Stimulated activated CD8-positive, alpha-beta memory T cell treated with anti-CD3 and anti-CD28 coated beads, Interleukin-4, amount 100 ng/mL, for 1 hour (primary cell): ENCODE measurements at places on chromosomes 16 and 17.

GRCh38 chr16:58497935-58498334, 2.0 kb upstream of the NDRG4 start:
- DNase-seq = no peak

GRCh38 chr16:22139008-22139407, 23.3 kb upstream of the SDR42E2 start:
- no peak for DNase-seq

GRCh38 chr17:48051706-48052486, 3.7 kb downstream of the NFE2L1 start:
- no peak for DNase-seq

- DNase-seq = no peak
Observed at GRCh38 chr16:20300312-20301097, 26.8 kb downstream of the GP2 start.

- DNase-seq = no peak
Observed at GRCh38 chr17:66283971-66284370, 18.4 kb upstream of the PRKCA start.

- no peak for DNase-seq
Observed at GRCh38 chr17:16432017-16432416, 16.6 kb downstream of the TRPV2 start.

DNA sequence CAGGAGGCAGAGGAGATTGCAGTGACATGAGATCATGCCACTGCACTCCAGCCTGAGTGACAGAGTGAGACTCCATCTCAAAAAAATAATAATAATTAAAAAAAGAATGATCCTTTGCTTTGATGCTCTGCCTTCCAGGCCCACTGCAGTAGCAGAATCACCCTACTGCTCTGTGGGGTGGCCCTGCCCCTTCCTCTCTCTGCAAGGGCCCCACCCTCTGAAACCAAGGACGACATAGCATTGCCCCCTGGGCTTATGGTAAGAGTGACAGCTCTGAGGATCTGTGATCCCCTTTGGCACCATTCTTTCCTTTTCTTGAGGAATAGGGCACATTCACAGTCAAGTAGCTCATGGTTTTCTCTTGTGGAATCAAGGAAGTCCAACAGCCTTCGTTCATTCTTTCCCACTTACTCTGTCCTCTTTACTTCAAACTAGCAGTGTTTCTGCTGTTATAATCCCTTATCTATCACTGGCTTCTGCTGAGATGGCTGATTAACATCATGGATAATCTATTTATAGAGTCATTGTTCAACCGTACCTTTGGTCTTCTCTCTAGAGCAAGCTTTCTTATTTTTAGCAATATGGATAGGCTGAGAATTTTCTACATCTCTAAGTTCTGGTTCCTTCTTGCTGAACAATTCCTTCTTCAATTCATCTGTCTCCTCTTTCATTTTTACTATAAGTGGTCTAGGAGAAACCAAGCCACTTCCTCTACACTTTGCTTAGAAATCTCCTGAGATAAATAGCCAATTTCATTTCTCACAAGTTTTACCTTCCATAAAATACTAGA, 14.1 kb downstream of the RAD51C start:
- no peak for DNase-seq

DNA sequence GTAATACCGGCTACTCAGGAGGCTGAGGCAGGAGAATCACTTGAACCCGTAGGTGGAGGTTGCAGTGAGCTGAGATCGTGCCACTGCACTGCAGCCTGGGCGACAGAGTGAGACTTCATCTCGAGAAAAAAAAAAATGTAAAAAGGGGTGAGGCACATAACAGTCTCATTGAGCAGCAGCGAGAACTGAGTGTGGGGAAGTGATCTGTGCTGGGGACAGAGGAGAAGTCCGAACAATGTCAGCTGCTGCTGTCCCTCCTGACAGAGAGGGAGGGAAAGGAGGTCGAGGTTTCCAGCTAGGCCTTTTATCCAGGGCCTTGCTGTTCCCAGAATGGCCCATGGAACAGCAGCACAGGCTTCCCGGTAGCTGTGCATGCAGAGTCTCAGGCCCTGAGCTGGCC, 14.0 kb downstream of the C16orf74 start:
- no peak for DNase-seq

GRCh38 chr16:70694868-70695218, 9.0 kb upstream of the MTSS2 start:
- no peak for DNase-seq

GRCh38 chr17:34565713-34566112, 13.7 kb upstream of the TMEM132E start:
- DNase-seq = no peak

GRCh38 chr16:11966173-11966572, 1.2 kb downstream of the TNFRSF17 start:
- no peak for DNase-seq

- DNase-seq = no peak
Observed at GRCh38 chr17:49312722-49313121, 49.3 kb downstream of the ZNF652 start.

DNA sequence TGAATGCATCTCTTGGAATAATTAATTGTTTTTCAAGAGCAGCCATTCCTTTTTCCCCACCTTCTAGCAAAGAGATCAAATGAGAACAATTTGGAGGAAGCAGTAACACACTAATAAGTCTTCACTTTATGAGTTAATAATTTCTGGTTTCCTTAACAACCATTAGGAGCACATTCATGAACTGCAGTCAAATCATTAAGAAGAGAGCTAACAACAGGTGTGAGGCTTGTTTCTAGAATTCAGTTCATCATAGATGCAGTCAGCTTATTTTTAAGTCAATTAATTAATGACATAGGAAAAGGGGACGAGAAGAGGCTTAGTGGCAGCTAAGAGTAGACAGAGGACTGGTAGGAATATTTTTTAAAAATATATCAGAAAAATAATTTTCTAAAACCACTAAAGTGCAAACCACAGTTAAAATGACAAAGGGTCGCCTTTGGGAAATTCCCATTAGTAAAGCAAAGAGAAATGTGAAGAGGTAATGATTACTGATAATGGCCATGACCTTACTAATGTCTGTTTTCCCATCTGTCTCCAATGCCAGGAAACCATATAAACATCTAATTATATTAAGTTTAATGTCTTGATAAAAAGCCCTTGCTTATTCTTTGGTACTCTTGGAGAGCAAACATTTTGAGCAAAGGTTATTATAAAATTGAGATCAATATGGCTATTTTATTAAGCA, 184.2 kb downstream of the KCNJ2 start:
- DNase-seq = no peak

GRCh38 chr17:2794111-2794803, 2.0 kb upstream of the RAP1GAP2 start:
- DNase-seq = no peak

DNA sequence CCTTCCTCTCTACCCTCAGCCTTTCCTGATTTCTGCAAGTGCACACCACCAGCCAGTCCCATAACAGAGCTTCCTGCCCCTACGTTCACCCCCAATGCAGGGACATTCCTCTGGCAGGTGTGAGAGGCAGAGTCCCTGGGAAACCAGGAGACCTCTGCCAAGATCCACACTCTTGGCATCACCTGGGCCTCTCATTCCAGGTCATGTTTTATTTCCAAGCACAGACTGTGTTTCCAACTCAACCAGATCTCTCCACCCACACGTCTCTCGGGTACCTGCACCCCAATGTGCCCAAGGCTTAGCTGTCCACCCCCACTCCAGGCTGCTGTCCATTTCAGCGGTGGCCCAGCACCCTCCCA, 21.0 kb upstream of the PHB1 start:
- DNase-seq = no peak

GRCh38 chr17:47701608-47702007, 7.6 kb downstream of the TBKBP1 start:
- no peak for DNase-seq

- DNase-seq = no peak
Observed at GRCh38 chr17:61389670-61390478, 9.8 kb upstream of the TBX2 start.

DNA sequence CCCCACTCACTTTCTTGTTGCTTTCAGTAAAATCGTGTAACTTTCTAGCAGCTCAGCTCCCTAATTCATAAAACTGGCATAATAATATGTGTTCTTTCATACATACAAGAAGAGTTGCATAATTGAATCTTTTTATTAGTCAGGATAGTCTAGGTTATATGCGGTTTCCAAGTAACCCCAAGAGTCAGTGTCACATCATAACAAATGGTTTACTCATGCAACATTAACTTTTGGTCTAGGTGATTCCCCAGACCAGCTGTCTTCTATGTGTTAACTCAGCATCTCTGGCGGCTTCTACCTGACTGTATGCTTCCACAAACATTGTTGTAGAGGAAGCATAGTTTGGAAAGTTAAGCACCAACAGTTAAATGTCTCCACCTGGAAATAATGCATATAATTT, 1000.4 kb downstream of the CDH11 start:
- DNase-seq = no peak

DNA sequence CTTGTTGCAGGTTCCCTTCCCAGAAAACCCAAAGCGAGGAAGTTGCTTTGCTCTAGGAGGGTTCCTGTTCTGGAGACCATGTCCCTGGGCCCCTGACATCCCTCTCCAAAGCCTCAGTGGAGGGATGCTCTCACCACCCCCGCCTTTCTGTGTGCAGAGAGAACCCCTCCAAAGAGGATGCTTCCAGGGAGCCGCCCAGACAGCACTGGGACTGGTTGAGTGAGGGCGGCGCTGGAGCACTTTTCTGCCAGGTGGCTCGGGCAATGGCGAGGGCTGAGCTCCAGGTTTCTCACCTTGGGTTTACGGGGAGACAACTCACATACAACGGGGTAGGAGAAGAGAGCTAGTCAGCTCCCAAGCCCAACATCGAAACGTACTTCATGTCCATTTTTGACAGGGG, 7.3 kb downstream of the EMC6 start:
- DNase-seq = no peak

DNA sequence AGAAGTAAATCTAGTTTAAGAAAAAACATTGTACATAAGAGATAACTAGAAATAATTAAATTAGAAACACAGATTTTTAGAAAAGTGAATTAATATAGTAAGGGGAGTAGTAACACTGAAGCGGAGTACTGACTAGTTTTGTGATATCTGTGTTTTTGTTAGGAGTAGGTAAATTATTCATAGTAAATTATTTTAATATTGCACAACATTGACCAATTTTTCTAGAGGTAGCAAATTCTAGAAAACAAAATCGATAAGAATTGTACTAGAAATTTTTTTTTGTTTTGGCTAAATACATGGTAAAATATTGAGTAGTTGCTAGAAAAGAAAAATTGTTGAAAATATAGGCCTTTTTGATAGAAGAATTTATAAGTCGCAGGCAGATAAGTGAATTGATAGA, 156.5 kb downstream of the CHD9 start:
- DNase-seq = no peak

DNA sequence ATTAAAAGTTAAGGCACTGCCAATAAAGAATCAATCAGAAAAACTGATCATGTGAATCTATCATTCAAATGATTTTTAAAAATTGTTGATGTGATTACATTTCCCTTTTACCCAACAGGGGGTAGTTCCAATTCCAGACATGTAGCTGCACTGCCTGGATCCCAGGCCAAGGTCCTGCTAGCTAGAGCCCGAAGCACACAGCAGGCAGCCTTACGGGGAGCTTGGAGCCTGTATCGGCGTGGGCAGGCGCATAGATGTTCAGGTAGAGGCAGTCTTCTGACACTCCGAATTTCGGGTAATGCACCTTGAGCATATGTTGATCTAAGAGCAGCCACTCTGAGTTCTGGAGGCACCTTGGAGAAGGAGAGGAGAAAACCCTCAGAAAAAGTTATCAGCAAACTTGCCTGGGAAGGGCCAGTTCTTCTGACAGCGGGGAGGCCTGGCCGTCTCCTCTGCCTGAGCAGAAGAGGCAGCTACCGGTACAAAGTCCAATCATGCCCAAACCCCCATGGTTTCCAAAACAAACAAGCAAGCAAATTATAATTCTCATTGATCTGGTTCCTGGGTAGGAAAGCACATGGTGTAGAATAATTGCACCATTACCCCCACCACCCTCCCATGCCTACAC, 3.6 kb downstream of the CES5A start:
- DNase-seq = no peak

DNA sequence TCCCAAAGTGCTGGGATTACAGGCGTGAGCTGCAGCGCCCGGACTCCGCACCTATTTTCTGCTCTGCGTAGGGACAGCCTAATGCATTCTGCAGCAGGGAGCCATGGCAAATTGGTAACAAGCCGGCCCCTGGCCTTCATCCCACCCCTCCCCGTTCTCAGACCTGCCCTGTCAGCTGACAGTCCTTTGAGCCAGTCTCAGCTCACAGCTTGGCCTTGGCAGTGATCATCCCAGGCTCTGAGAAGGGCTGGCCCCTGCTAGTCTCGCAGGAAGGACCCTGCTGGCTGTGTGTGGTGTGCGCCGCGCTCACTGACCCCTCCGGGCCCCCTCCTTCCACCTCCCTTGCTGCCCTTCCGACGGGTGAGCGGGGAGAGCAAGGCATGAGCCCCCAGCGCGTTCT, 10.3 kb upstream of the NPTX1 start:
- no peak for DNase-seq

GRCh38 chr16:535446-536405, 8.2 kb downstream of the CAPN15 start:
- DNase-seq = no peak

- DNase-seq = no peak
Observed at GRCh38 chr16:74451951-74452758, 30.9 kb upstream of the CLEC18B start.

DNA sequence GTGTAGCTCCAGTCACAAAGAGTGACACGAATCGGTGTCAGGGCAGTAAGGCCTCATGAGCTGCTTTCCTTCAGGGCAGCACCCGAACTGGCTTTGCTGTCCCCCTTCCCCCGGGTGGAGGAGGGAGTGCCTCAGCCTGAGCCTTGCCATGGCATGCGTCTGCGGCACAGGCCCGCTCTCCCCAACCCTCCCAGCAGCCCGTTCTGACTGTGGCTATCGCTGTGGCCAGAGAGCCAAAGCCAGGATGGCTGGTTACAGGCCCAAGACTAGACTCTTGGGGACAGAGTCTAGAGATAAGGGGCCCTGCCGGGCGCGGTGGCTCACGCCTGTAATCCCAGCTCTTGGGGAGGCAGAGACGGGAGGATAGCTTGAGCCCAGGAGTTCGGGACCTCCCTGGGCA, 25.9 kb downstream of the CLUH start:
- no peak for DNase-seq

DNA sequence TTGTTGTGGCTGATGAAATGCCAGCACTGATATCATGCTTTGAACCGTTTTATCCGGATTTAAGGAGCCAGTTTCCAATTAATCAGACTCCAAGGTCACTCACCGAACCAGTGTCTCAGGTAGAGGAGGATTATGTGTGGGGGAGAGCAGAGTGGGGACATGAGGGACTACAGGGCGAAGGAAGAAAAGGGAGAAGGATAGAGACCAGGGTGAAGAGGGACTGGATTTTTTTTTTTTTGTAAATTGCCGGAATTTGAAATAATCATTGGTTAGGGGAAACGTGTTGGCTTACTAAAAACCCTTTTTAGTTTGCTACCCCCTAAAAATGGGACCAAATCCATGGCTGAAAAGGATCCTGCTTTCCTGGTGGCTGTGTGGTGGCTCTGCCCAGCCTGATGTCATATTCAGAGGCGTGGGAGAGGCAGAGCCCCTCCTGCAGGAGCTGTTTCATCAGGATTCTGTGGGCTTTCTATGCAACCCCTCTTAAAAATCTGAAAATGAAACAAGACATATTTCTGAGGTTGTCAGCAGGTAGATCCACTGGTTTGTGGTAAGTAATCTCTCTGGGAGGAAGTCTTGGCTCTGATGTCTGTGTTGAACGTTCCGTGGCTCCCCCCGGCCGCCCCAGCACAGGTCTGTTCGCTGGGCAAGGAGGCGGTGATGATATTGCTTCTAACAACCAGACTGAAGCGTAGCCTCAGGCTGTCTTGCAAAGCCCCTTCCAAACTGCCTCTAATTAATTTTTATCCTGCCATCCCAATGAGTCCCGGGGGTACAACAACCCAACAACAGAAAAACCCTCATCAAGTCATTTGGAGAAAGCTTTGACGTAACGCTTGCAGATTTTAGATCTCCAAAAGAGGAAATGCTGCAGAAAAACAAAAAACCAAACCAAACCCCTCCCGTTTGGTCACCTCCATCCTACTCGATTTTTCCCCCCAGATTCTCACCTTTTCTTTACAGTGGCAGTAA, 143.0 kb upstream of the ZFHX3 start:
- DNase-seq = no peak
